Spleen (tissue), 13 donors: ENCODE measurements at places on chromosomes 4 and X.

- DNase-seq = peak; percentile 97
These were observed 17.5 kb downstream of the PTTG2 start for GRCh38 chr4:37977471-37978247.

DNA sequence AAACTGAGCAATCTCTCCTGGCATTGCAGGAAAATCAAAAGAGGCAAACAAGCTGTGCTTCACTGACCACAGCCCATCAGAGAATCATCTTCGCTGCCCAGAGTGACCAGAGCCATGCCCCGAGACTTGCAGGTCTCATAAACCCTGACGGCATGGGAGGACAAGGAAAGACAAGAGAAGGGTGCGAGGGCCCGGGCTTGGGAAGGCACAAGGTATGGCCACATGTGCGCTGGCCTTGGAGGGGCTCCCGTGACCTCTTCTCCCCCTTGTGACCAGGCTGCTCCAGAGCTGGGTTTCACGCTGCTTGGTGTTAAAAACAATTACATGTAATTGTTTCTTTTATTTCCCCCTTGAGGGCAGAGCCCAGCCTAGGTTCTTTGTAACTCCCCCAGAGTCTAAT is 20.8 kb downstream of the DCTD start:
- no peak for DNase-seq

- DNase-seq = no peak
These were observed 1269.0 kb downstream of the FSTL5 start for GRCh38 chr4:160894809-160895208.

GRCh38 chr4:95987851-95988250 is 148.0 kb downstream of the PDHA2 start:
- no peak for DNase-seq

- no peak for DNase-seq
These were observed 20.8 kb upstream of the PRPS2 start for GRCh38 chrX:12770440-12770839.

DNA sequence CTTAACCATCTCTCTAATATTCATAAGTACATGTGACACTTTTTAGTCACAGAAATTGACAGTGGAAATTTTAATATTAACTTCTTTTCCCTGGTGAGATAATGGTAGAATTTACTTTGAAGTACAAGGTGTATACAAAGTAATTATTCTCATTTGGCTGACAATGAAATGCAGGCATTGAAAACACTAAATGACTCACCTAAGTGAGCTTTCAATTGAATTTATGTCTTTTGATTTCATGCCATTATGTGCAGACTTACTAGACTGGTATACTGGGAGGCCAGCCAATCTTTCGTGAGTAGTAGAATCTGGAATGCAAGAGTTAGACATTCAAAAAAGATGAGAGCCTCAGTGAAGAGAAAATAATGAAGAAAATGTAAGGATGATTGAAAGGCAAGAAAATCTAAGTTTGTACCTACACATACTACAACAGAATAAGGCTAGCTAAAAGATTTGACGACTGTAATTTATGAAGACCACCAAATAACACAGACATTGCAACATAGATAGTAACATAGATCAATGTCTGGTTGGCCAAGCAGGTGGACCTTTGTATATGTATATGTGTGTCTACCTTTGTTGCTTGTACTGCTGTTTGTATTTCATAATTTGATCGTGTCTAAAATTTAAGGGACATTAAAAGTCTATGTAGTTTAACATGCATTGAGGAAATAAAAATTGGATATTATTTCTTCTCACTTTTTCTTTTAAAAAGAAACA is 459.7 kb downstream of the IL15 start:
- no peak for DNase-seq
